ENCODE measurements at places on chromosomes 2 and 18.

GRCh38 chr18:76866666-76867065 lies 44.3 kb downstream of the ZNF236 start:
- DNase-seq = no peak

DNA sequence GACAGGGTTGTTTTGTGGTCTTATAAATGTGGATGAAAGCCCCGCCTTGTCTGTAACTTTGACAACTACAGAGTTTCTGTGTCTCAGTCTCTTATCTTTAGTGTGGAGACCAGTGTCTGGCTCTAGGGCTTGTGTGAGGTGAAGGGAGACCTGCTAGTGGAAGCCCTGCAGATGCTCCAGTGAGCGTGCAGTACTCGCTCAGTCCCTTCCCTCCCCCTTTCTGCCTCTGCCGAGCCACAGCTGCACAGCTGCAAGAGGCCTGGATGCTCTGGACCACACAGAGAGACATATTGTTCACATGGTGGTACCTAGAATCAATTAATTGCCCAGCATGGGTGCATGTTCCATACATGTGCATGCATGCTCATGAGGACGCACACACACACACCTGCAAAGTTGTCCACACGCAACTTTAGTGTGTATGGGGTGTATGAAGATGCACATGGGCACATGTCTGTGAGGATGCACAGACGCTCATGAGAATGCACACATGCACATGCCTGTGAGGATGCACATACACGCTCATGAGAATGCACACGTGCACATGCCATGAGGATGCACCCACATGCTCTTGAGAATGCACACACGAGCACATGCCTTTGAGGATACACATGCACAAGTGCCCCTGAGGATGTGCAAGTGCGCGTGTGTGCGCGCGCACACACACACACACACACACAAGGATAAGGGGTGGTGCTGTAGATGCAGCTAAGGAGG lies 282.1 kb upstream of the HS6ST1 start:
- no peak for DNase-seq

- DNase-seq = no peak
Measured at GRCh38 chr18:58284699-58285448, 240.8 kb downstream of the NEDD4L start.

GRCh38 chr2:172613615-172614231 lies 57.8 kb downstream of the PDK1 start:
- DNase-seq = no peak

- no peak for DNase-seq
Measured at GRCh38 chr2:1830936-1831619, 86.8 kb upstream of the PXDN start.

GRCh38 chr2:196066291-196067087 lies 2.1 kb downstream of the DNAH7 start:
- no peak for DNase-seq

DNA sequence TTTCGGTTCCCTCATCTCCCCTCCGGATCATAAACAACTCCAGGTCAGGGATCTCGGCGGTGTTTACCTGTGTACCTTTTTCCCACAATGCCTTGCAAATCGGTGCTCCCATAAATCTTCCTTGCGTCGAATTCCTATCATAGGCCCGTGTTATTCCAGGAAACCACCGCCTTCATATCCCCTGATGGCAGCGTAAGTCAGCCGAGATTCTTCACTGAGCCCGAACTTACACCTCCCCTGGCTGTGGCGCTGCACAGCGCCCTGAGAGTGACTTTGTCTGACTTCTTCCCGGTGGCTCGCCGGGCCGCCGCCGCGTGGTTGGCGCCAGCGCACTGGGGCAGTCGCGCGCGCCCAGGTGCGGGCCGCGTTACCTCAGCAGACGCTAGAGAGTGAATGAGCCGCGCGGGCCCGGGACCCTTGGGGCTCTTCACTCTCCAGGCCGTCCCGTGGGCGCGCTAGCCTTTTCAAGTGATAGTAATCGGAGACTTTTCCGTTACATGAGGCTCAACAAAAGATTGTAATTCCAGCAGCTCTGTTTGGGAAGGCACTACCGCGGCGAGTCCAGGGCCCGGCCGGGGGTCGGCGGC lies 101.6 kb downstream of the SPTBN1 start:
- DNase-seq = no peak

GRCh38 chr2:64950226-64951160 lies 38.7 kb upstream of the SLC1A4 start:
- DNase-seq = no peak

DNA sequence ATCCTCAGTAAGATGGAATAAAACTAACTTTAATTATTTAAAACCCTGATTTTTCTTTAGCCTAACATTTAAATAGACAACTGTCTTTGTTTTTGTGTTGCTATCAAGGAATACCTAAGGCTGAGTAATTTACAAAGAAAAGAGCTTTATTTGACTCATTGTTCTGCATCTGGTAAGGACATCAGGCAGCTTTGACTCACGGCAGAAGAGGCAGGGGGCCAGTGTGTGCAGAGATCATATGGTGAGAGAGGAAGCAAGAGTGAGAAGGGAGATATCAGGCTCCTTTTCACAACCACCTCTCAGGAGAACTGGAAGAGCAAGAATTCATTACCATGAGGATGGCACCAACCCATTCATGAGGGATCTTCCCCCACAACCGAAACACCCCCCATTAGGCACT lies 64.6 kb upstream of the TFPI start:
- no peak for DNase-seq

DNA sequence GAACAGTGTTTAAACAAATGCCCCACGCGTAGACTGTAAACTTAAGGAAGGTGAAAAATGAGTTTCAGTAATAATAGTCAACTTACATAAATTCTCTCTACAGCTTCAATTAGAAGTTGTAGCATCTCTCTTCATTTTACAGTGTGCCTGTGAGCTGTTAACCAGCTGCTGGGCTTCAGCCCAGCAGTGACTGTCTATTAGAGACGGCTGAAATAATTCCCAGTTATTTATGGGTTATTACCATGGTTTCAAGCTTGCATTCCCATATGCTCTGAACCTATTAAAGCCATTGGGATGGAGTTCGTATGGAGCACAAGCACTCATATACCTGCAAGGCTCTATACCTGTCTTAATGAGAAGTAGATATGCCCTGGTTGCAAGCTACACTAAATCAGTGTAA lies 501.1 kb downstream of the CNTNAP5 start:
- DNase-seq = no peak

DNA sequence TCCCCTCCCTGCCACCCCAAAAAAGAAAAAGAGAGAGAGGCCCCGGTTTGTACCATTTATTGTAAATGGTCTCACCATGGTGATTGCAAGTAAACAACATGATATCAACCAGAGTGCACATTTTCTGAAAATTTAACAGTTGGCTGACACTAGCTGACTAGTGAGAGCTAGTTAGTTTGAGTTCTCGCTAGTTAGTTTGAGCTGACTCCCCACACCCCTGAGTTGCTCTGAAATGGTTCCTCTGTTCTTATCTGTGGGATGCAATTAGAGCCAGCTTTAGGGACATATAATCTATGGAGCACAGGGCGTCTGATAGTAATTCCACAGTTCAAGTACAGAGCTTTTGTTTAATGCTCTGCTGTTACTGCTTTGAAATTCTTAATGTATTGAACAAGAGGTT lies 13.1 kb downstream of the CASP10 start:
- DNase-seq = no peak

DNA sequence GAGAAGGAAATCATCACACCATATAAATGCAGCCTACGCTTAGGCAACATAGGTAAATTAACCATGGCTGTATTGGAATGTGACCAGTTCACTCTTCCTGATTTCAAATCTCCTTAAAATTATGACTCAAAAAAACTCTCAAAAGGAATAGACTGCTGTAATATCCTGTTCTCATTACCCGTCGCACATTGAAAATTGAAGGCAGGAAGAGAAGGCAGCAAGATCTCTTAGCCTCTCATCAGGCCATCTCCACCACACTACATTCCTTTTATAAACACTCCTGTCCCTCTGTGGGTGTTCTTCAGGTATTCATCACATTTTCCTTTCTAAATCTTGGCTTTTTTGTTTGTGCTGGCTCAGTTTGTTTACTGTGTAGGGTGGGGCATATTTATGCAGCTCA lies 83.2 kb downstream of the PPP1R1C start:
- DNase-seq = no peak

DNA sequence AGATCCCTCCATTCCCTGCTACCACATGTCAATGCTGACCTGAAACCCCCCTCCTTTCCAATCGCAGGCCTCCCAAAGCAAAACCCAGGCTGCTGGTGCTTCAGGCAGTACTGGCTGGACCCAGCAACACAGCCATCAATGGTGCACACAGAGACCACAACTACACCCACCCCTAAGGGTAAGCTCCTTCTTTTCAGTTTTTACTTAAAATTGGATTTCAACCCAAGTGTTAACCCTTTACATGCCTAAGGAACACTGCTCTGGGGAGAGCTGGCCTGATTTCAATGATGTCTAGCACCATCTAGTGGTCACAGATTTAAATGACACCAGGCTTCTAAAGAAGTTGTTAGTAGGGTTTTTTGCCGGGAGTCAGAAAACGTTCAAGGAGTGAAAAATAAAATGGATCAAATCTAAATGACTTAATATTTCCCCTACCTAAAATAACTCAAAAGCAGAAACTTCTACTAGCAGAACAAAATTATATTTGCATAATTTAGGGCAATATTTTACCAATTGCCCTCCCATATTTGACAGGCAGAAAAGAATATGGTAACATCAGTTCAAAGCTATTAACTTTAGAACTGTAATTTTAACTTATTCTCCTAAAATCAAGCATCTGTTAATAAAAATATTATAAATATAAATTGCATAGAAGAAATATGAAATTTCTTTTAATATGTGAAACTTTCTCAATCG lies 24.6 kb downstream of the FECH start:
- DNase-seq = no peak

GRCh38 chr2:154455166-154455565 lies 243.3 kb upstream of the KCNJ3 start:
- DNase-seq = no peak

DNA sequence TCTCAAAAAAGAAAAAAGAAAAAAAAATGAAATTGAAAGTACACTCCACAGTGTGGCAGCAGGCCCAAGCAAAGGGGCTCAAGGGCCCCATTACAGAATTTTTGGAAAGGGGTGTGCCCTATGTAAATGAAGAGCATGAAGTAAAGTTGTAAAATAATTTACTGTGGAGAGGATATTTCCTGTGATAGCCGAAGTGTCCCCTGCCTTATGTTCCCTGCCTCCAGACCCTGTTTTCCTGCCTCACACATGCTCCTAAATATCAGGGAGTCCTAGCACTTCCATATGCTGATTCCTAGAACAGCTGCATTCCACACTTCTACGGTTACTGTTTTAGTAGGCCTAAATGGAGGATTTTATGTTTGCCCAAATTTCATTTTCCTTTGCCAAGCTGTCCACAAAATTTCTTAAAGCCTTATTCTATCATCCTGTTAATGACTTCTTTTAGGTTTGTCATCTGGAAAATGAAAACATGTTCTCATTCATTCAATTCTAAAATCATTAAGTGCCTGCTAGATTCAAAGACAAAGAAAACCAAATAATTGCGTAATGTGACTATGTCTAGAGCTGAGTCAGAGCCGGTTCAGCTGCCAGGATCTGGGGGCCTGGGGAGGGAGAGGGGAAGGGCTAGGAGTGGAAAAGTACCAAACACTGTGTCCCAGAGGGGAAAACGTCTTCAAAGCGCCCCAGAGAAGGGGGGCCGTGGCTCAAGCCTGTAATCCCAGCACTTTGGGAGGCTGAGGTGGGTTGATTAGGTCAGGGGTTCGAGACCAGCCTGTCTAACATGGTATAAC lies 25.9 kb upstream of the IMPA2 start:
- peak; percentile 67 for DNase-seq

GRCh38 chr18:35971661-35972196 lies 750 bp upstream of the RMP24 start:
- DNase-seq = no peak

DNA sequence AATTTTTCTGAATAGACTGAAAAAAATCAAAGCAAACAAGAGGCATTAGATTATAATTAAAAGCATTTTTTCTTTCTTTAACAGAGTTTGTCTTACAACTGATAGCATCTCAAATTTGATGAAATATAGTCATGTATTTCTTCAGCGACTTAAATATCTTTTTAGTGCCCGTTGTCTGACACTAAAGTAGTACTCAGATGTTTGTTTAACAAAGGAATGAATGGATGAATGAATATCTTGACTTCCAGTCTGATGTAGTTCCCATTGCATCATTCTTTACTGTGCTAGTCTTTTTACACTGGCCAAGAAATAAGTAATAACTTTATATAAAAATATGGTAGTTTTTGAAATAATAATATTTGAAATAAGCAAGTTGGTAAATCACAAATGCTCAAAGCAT lies 111.1 kb downstream of the TTC27 start:
- no peak for DNase-seq

DNA sequence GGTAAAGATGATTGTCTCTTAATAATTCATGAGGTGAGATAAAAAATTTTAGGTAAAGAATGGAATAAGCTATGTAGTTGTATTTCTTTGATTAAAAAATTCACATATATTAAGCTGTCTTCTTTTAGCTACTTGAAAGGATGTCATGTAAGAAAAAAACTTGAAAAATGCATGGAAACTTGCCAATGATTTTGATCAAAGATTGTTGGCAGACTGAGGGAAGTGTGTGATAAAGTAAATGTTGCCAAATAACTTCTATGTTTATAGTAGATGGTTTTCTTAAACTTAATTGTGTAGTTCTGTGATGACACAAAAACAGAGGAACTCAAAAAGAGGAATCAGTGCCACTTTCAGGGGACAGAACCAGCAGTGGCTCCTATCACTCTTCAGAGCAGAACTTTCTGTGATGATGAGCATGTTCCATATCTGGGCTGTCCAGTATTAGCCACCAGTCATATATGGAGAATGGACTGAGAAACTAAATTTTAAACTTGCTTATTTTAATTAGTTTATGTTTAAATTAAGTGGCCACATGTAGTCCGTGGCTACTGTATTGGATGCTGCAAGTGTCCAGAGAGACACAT lies 51.9 kb upstream of the SLC38A11 start:
- DNase-seq = no peak

DNA sequence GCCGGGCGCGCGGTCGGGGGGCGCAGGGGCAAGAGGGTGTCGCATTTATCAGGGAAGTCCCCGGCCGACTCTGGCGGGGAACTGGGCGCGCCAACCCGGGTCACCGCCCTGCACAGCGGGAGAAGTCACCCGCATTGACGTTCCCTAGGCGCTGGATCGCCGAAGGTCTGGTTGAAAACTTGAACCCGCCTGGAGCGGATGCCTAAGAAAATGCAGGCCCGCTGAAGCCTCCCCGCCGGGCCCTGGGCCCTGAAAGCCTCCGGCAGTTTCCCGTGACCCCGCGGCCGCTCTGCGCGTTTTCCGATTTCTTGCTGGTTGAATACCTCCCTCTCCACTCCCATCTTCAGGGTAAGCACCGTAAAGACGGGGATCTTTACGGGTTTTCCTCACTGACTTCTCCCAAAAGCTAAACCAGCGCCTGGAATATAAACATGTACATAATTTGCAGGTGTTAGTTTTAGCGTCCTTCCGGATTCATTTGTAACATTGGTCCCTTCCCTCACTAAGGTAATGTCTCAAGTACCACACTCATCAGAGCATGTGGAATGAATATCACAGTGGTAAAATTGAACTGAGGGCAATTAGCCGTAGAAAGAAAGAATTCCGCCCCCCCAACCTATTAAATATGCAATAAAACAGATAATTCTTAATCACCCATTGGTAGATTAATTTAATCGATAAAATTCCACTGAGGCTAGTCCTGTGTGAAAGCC lies 675 bp upstream of the SPIRE1 start:
- no peak for DNase-seq

GRCh38 chr18:5842653-5843052 lies 52.7 kb downstream of the TMEM200C start:
- DNase-seq = no peak

All from AG04450 (cell line).